Breast epithelium (tissue), 4 donors: ENCODE measurements at places on chromosomes 2 and 18. TPM values are rescaled to one million over a fixed set of nuclear protein-coding genes. Genes with fewer than 3 reads are reported as not detected.

DNA sequence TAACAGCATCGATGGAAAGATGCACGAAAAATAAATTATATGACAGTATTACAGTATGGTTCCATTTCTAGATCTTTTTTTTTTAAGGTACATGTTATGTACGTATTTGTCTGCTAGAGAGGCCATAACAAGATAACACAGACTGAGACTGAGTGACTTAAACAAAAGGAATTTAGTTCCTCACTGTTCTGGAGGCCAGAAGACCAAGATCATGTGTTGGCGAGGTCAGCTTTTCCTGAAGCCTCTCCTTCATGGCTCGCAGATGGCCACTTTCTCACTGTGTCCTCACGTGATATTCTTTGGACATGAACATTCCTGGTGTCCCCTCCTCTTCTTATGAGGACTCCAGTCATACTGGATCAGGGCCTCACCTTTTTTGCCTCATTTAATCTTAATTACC is 177.4 kb downstream of the CAPN13 start:
- no peak for DNase-seq

GRCh38 chr18:13563390-13563805 is 163.0 kb downstream of the FAM210A start:
- no peak for DNase-seq

- no peak for DNase-seq
Observed at GRCh38 chr2:191845248-191845715, 1.6 kb downstream of the CAVIN2 start.

- no peak for DNase-seq
Observed at GRCh38 chr18:30889519-30890301, 152.8 kb downstream of the DSC3 start.

- no peak for DNase-seq
Observed at GRCh38 chr18:47737198-47737830, 193.1 kb downstream of the SMAD2 start.

DNA sequence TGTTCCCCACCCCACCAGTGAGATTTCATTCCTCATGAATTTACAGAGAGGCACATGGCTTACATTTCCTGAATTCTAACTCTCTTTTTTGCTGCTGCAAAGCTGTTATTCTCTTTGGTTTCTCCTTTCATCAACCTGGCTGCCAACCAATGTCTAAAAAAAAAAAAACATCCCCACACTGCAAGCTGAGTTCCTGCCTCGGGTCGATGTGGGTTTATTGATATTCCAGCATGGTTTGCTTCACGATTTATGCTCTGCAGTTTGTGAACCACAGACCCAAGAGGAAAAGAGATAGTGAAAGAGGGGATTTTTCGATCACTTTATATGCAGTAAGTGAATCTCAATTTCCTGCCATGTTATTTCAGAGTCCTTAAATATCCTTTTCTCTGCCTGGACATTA is 363.6 kb downstream of the LPIN1 start:
- no peak for DNase-seq

- no peak for DNase-seq
Observed at GRCh38 chr2:165011199-165011598, 55.9 kb upstream of the SLC38A11 start.

- DNase-seq: no peak
Observed at GRCh38 chr2:189261431-189261841, 81.9 kb upstream of the COL5A2 start.

DNA sequence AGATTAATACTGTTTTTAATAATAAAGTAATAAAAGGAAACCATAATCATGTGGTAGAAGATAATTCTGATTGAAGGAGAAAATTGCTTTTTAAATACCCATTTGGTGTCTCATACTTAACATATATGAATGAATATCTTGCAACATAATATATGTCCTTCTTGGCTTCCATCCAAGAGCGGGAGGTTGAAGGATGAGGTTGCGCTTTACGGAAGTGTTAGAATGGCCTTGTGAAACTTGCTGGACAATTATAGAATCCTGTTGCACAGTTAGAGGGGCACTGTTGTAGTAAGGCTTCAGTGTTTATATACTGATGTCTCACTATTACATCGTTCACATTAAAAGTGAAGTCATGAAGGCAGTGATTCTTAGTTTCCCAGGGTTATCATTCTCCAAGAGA is 9.4 kb downstream of the INSIG2 start:
- DNase-seq: no peak

EGR4 gene
- total RNA-seq: not detected

FAM161A gene
- total RNA-seq: 3.5 TPM

SALL3 gene
- not detected for total RNA-seq

CRYGB gene
- not detected for total RNA-seq
